Regular cardiac myocyte (primary cell): ENCODE measurements at places on chromosomes 1 and 21. TPM values are rescaled to one million over a fixed set of nuclear protein-coding genes. Genes with fewer than 3 reads are reported as not detected.

Gene PLA2G2C
- total RNA-seq, result not detected in 2 replicates

Gene STPG1
- total RNA-seq, result 3.8 and 5.1 TPM in 2 replicates

Gene NECTIN4
- 0.19 and 0.56 TPM in 2 replicates for total RNA-seq

Gene RIMS3
- 0.38 and 0.85 TPM in 2 replicates for total RNA-seq

Gene NR5A2
- total RNA-seq, result under 0.01 and 0.19 TPM in 2 replicates

Gene CASP9
- total RNA-seq, result 4.2 and 8.6 TPM in 2 replicates

Gene TTC34
- total RNA-seq, result under 0.01 and 0.28 TPM in 2 replicates

Gene SLC2A5
- 1.7 and 5.6 TPM in 2 replicates for total RNA-seq

Gene USH2A
- total RNA-seq, result not detected in 2 replicates

Gene FMO1
- total RNA-seq, result 0.28 TPM in 1 of 2 replicates, not detected in the other

Gene AGRN
- total RNA-seq, result 25.9 and 49.3 TPM in 2 replicates

Gene FCRL2
- total RNA-seq, result not detected in 2 replicates

Gene KIAA1614
- total RNA-seq, result 2.9 and 4.5 TPM in 2 replicates

Gene KAZN
- total RNA-seq, result 1.7 and 3.4 TPM in 2 replicates

Gene CRNN
- total RNA-seq, result not detected in 2 replicates

Gene SPRR4
- not detected in 2 replicates for total RNA-seq

Gene PLA2G5
- 0.56 TPM in 1 of 2 replicates, not detected in the other for total RNA-seq

Gene CAPN9
- not detected in 2 replicates for total RNA-seq

Gene DHDDS
- 54.4 and 60.6 TPM in 2 replicates for total RNA-seq

Gene ANGEL2
- 37.2 and 41.7 TPM in 2 replicates for total RNA-seq

Gene EVA1C
- 16.5 and 21.1 TPM in 2 replicates for total RNA-seq

Gene OR2T2
- total RNA-seq, result not detected in 2 replicates

Gene KPRP
- total RNA-seq, result not detected in 2 replicates
